Anterior cingulate cortex (tissue), 58 donors: ENCODE measurements at places on chromosomes 7 and 10.

- no peak for DNase-seq
These were observed 515 bp downstream of the RALA start for GRCh38 chr7:39623732-39624441.

- peak; percentile 70 for DNase-seq
These were observed 652 bp downstream of the ATOH7 start for GRCh38 chr10:68231106-68231816.

DNA sequence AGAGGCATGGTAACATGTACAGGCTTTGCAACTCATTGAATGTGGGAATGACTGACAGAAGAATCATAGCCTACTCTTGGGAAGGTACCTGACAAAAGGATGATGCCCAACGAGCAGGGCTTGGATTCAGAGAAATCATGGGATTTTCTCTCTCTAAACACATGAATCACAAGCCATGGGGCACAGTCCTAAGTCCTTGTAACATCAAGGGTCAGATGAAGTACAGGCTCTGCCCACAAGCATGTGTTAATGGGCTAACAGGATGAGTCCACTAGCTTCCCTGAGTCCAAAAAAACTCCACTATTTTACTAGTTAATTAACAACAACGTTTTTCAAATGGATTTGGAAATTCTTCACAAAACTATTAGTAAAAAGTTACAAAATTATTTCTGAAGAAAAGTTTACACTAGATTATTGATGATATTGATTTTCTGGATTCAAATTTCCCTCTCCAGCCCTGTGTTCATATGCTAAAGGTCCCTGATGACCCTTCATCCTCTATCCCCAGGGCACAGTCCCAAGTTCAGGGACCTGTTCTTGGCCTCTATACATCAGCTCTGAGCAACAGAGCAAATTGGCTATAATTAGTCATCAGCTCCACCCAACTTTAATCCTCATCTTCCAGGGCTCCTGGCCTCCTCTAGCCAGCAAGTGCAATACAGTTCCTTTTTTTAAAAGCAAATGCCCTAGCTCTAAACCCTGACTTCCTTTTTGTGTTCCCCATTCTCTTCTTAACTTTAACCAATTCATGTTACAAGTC, 99.8 kb downstream of the GSAP start:
- no peak for DNase-seq

DNA sequence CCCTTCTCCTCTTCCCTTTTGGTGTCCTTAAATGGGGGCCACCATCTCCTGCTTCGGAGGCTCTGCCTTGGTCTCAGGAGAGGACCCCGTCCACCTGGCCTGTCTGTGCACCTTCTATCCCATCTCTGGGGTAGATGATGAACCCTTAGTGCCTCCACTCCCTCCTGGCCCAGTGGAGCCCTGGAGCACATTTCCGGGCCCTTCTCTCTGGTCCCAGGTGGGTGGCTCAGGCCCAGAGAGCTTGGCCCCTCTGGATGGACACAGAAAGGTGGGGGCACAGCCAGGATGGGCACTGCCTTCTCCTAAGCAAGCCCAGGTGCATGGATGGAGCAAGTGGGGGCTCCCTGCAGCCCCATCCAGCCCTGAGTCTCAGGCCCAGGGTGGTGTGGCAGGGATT, 121.4 kb upstream of the RET start:
- DNase-seq, result no peak

DNA sequence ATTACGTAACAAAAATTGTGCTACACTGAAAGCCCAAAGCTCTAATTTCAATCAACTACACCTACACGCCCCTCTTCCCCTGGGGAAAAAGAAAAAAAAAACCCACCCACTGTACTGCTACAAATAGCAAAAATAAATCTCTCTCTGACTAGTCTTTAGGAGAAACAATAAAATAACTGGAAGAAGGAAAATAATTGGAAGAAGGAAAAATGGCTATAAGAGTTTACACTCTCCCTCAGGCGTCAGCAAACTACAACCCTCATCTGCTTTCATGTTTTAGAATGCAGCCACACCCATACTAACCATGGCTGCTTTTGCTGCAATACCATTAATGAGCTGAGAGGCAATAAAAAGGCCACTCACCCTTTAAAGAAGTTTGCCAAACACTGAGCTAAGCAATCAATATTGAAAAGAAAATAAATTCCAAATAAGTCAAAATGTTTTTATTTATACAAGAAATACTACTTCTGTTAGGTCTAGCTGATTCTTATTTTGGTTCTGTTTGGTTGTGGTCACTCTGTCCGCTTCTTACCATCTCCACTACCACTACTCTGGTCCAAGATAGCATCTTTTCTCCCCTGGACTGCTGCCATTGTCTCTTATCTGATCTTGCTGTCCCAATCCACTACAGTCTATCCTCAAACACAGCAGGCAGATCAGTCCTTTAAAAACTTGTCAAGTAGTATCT, 3.8 kb downstream of the MINDY3 start:
- no peak for DNase-seq

- no peak for DNase-seq
These were observed 1.5 kb downstream of the MKLN1 start for GRCh38 chr7:131329176-131329570.

DNA sequence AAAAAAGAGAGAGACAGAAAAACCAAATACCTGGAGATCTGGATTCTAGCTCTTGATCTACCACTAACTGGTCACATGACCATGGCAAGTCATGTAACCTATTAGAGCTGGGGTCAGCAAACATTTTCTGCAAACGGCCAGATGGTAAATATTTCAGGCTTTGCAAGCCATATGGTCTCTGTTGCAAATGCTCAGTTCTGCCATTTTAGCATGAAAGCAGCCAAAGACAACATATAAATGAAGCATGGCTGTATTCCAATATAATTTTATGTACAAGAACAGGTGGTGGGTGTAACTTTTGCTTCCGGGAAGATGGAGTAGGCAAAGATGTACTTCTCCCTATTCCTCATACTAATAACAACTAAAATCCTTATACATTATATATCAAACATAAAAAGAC, 6.7 kb downstream of the FRA10AC1 start:
- DNase-seq, result no peak

- DNase-seq, result peak; percentile 76
These were observed 55.8 kb downstream of the RBM17 start for GRCh38 chr10:6144406-6145165.

GRCh38 chr7:158397885-158398284, 189.7 kb downstream of the PTPRN2 start:
- DNase-seq, result no peak

DNA sequence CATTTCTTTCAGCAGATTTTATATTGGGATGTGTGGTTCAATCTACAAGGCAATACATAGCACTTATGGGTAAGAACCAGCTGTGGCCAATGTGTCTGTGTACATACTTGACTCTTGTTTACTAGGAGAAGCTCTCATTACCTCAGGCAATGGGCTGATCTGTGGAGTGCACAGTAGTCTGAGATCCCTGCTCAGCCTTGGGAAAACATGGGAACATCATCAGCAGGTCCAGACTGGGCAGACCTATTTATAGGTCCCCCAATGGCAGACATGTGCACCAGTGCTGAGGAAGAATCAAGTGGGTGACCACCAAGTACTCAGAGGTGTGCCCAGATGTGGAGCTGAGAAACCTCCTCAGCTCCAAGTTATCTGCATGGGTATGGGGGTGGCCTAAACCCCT, 349.7 kb downstream of the KIF20B start:
- DNase-seq, result no peak

GRCh38 chr7:20964281-20964918, 177.7 kb upstream of the SP8 start:
- DNase-seq, result no peak

DNA sequence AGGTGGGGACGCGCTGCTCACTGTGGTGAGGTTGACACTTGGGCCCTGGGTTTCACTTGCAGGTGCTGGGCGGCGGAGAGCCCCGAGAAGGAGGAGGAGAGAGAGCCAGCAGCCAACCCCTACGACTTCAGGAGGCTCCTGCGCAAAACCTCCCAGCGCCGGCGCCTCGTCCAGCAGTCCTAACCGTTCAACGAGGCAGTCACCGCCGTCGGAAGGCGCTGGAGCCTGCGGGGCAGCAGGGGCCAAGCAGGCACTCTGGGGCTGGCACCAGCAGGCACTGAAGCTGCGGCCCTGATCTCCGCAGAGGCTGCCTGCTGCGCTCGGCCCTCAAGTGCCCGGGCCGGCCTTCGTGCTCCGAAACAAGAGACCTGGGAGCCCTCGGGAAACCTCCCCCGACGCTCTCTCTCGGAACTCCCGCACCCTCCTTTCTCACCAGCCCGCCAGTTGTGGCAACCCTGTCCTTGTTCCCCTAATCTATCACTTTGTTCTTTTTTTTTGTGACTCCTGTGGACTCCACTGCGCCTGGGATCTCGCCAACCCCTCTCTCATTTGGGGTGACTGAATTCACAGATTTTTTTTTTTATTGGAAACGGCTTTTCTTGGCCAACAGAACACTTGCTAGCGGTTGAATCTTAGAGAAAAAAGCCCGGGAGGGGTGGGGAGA, 4.7 kb upstream of the GAD2 start:
- no peak for DNase-seq

DNA sequence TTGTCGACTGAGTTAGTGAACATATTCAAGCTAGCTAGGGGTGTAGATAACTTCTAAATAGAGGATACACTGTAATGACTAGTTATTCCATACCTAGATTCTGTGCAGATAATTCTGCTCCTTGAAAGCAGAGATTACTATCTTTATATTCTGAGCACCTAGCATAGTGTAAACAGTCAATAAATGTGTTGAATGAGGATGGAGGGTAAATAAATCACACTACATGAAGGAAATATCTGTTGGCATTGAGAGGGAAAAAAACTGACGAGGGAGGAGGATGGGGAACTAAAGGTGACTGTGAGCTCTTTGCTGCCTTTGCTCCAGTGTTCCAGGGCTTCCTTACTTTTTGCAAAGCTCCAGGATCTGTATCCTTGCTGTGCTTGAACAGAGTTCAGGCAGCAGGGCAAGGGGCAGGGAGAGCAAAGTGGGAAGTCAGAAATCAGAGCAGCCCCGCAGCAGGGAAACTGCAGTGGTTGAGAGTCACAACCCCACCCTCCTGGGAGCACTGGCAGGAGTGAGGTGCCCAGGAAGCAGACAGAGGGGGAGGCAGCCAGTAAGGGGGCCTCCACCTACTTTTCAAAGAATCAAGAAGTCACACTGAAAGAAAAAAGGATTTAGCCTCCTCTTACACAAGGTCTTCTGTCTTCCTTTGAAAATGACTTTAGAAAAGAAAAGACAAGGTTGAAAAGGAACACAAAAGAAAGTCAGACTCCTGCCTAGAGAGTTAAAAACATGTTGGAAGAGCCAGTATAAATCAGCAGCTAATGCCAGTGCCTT, 71.8 kb upstream of the LRRN3 start:
- DNase-seq, result no peak

- no peak for DNase-seq
These were observed 255.5 kb upstream of the C7orf33 start for GRCh38 chr7:148334959-148335577.

- no peak for DNase-seq
These were observed 290.6 kb upstream of the GHITM start for GRCh38 chr10:83848677-83849076.

DNA sequence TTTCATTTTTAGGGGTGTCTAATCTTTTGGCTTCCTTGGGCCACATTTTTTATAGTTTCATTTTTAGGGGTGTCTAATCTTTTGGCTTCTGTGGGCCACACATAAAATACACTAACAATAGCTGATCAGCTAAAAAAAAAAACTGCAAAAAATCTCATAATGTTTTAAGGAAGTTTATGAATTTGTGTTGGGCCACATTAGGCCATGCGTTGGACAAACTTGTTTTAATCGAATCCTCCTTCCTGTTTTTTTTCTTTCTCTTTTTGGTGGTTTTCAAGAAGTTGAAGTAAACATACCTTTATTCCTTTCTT, 37.4 kb downstream of the ZNRF2 start:
- no peak for DNase-seq

DNA sequence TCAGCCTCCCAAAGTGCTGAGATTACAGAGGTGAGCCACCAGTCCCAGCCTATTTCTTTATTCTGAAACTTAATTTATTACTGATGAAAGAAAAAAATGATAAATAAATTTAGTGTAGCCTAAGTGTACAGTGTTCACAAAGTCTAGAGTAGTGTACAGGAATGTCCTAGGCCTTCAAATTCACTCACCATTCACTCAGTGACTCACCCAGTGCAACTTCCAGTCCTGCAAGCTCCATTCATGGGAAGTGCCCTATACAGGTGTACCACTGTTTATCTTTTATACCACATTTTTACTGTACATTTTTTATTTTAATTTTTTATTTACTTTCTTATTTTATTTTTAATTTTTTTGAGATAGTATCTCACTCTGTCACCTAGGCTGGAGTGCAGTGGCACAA, 12.2 kb downstream of the MRLN start:
- no peak for DNase-seq

DNA sequence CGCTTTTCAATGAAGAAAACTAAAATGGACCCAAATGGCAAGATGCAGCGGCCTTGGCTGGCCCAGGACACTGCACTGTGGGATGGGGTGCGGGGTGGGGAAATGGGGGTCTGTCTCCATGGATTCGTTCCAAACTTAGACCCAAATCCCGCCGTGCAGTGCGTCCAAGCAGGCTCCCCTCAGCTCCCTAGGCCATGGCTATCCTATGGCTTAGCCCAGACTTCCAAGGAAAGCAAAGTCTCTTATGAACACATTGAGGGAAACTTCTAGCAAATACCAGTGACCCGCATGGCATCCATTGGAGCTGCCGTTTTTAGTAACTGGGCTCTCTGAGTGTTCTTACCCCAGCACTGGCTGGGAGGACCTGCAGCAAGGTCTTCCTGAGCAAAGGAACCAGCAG, 122.5 kb downstream of the EBF3 start:
- no peak for DNase-seq

DNA sequence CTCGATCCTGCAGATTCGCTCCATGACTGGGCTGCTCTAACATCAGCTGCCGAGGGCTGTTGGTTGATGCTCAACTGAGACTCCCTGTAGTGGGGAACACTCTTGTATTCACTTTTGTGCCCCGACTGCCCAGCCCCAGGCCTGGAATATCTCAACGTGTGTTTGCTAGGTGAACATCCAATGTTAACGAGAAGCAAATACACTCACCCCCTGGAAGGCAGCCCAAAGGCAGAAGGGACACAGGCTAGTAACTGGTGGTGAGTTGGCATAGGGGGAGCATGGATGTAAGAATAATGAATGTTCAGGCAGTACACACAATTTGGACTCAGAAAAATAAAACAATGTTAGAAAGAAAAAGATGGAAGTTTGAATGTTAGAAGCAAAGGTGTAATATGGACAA, 24.0 kb upstream of the RBM33 start:
- DNase-seq, result no peak
